COLO829 (cell line): ENCODE measurements at places on chromosomes 16 and 17.

- no peak for DNase-seq
Measured at GRCh38 chr17:56983366-56983765, 5.4 kb downstream of the SCPEP1 start.

DNA sequence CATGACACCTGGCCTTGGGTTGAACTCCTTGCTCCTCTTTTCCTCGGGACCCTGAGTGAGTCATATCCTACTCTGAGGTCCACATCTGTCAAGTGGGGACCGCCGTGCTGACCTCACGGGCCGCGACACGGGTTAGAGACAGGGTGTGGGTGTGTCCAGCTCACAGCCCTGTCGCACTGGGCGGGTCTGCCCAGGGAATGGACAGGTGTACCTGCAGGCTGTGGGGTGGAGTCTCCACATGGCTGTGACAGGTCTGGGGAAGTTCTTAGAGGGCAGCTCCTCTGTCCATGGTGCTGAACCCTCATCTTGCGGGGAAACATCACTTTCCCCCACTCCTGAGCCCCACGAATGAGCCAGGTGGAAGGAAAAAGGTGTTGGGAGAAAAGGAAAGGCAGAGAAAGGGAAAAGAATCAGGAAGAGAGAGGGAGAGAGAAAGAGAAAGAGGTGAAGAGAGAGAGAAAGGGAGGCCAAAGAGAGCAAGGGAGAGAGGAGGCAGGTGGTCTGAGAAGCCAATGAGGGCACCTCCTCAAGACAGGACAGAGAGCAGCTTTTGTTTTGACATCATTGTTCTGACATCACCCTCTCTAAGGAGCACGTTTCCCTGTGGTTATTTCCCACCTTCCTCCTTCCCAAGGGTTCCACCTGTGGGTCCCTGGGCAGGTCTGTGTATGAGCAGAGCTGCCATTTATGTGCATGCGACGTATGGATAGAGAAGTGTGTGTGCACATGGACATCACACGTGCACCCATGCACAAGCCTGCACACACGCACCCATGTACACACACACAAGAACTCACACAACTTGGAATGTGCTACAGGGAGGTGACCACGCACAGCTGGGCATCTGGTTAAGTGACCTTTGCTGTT is 32.6 kb upstream of the CBFA2T3 start:
- DNase-seq, result no peak

DNA sequence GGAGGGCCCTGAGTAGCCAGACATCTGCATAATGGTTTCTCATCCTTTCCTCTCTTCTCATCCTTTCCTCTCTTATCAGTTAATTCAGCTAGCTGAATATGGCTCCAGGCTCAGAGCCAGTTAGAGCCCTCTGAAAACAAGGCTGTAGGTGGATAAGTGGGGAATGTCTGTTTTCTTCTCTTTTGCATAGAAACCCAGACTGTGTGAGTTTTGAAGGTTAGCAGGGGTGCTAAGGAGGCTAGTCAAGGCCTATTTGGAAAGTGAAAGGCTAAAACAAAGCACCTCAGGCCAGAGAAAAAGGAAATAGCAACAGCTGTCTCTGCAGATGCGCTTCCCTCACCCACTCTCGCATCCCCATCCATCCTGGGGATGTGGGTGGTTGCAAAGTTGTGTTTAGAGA is 420.9 kb downstream of the SHISA9 start:
- DNase-seq, result no peak

DNA sequence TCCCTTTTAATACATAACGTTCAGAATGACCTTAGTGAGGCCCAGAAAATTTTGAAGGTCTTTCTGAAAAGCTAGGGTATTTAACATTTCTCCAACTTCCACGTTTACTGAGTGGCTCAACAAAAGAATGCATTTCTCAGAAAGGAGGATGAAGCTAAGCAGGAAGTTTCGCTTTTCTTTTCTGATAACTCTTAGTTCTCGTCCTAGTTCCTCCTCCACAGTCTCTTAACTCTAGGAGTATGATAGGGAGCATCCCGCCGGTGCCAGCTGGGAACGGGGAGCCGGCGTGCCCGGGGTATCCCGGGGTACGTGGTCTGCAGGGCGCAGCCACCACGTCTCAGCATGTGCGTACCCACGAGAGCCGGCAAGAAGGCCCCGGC is 363 bp downstream of the KARS1 start:
- DNase-seq, result no peak

- no peak for DNase-seq
Measured at GRCh38 chr16:85360323-85361277, 248.3 kb upstream of the CIBAR2 start.
